ENCODE measurements at places on chromosomes 12 and 14.

DNA sequence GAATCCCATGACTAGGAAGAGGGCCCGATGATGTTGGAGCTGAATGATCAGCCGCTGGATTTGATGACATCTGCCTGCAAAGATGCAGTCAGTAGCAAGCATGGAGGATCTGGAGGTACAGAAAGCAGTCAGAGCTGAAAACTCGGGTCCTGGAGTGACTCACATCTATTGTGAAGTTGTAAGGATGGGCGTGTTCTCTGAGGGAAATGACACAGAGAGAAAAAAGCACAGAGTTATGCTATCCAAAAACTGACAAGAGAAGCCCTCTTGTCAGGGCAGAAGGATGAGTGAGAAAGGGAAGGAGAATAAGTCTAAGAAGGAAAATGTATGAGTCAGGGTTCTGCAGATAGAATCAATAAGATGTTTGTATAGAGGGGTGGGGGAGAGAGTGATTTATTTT is 380.4 kb upstream of the CCDC196 start:
- peak; percentile 82 for DNase-seq

DNA sequence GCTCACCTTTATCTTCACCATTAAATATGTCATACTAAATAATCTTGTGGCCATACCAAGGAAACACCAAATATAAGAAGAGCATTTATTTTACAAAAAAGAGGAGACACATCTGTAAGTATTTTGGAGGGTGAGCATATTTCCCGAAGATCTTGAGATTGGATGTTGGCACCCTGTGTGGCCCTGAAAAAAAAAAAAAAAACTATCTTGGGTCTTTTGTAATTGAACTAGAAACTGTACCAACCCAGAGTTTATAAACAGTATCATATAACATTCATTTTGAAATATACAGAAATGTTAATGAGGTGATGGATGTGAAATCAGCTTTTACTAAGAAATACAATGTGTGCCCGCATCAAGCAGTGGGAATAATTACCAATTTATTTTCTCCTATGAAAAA is 104.0 kb upstream of the FRMD6 start:
- DNase-seq, result no peak

- DNase-seq, result no peak
These were observed 409.1 kb downstream of the TMEM132D start for GRCh38 chr12:129494766-129495165.

DNA sequence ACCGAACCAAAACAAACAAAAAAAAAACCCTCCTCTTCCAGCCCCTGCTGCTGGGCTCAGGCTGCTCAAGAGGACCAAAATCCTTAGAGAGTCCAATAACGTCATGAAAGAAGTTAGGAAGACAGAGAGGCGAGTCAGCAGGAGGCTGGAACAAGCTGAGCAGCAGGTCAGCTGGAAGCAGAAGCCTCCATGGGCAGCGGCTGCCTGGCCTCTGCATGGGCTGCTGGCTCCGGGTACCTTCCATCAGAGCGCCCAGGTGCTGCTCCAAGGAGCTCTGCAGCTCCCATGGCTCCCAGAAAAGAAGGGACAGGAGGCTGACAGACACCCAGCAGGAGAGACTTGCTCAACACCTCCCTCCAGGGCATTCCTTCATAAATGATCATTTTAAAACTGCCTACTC is 3.2 kb upstream of the KRT2 start:
- DNase-seq, result peak; percentile 35

- peak; percentile 60 for DNase-seq
These were observed 70.7 kb downstream of the RASSF8 start for GRCh38 chr12:26028953-26029735.

DNA sequence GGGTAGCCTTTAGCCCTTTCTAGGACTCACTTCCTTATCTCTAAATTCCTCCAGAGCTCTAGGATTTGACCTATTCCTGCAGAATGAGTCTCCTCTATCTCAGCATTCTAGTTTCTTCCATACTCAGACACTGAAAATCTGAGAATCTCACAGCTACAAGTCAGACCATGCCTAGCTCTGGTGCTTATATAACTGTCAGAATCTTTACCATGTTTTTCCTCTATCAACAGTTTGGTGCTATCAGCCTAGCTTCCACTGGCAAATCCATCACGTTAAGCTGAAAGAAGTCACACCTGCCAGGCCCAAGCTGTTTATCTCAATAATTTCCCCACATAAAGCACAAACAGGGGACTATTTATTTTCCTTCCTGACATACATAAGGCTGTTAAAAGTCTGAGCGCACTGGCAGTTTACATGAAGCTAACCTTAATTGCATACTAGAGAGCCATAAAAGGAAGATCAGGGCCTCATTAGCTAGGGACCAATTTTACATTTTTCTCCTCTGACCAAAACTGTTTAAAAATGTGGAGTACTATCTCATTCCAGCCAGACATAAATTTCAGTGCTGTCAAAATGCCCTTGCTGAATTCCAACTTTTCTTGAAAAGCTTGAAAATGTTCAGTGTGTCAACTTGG is 270.5 kb downstream of the C12orf75 start:
- DNase-seq, result no peak

GRCh38 chr12:123242116-123242904 is 9.1 kb downstream of the MTRFR start:
- DNase-seq, result no peak

GRCh38 chr14:103520657-103521437 is 1.8 kb downstream of the CKB start:
- DNase-seq, result no peak

DNA sequence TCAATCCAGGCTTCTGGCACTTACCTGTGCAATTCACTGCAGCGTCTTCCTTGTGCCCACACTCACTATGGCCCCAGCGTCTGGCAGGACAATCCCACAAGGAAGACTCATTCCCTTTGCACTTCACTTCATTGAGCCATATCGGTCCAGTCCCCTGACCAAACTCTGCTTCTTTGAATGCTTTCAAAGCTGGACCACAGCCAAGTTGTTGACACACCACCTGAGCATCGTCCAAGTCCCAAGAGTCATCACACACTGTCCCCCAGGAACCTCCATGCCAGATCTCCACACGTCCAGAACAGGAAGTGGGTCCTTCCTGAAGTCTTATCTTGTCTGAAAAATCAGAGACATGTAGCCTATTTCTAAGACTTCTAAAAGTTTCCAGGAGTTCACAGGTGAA is 20.2 kb downstream of the CD163 start:
- DNase-seq, result no peak

GRCh38 chr12:1915082-1915968 is 3.1 kb downstream of the CACNA2D4 start:
- DNase-seq, result no peak

Measured in bronchial epithelial cell (primary cell).